KG1 (cell line): ENCODE measurements at places on chromosomes 4 and X.

- DNase-seq, result no peak
These were observed 40.6 kb downstream of the HADH start for GRCh38 chr4:108030332-108030731.

DNA sequence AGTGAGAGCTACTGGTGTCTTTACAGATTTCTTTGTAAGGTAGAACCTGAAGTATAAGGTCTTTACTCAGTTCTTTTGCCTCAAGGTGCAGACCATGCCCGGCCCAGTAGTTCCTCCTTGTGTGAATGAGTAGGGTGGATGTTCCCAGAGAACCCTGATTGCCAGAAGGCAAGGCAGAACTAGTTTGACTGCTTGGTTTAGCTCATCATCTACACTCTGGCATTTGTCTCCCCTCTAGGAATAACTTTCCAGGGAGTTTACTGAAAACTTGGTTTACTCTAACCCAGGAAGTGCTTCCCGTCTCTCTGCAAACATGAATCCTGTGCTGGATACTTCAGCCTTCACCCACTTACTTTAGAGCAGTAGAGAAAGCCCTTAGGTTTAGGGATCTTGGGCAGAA lies 29.1 kb downstream of the MCUB start:
- no peak for DNase-seq

DNA sequence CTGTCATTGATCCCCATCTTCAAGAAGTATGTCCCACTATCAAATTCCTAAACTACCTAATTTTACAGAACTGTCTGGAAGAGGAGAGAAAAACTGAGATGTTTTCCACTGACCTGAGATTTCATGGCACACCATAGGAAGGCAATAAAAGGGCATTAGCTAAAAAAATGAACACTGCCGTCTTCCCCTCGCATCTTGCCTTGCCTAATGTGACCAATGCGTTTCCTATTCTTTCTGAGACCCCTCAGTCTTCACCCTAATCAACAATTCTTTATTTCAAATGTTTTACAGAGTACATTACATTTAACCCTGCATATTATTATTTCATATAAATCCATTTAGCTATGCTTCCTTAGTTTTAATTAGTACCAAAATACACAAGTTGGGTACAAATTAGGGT lies 43.6 kb downstream of the ZNF827 start:
- DNase-seq, result no peak

- DNase-seq, result no peak
These were observed 43.8 kb upstream of the CPLX1 start for GRCh38 chr4:869776-870175.

DNA sequence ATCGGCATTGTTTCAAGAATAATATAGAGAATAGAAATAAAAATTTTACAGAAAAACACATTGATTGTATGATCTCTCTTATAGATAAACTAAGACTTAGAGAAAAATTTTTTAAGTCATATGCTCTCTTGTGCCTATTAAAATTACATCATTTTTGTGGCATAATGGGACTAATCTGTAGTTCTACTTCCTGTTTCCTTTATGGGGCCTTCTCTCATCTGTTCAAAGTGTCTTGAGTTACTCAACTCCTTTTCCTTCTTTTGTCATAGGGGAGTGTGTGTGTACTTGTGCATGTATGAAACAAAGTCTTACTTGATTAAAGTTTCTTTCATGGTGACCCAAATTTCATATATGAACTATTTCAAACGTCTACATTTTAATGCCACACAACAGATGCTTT lies 1448.9 kb upstream of the TENM3 start:
- no peak for DNase-seq

DNA sequence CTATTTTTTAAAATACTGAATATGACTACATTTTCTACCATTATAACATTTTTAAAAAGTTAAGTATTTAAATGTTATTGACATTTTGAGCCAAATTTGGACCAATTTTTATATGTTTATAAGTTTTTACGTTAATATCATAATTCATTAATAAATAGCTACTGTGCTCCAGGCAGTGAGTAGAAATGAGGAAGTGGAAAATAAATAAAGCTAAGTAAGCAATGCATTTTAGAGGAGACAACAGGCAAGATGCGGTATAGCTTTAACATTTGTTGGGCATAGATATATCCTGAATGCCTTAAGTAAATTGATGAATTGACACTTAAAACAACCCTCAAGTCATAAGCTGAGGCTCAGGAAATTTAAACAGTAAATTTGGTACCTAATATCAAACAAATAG lies 474.8 kb downstream of the PCDH10 start:
- DNase-seq, result peak; percentile 12

GRCh38 chrX:103530545-103530944 lies 11.3 kb upstream of the RAB40A start:
- DNase-seq, result no peak

DNA sequence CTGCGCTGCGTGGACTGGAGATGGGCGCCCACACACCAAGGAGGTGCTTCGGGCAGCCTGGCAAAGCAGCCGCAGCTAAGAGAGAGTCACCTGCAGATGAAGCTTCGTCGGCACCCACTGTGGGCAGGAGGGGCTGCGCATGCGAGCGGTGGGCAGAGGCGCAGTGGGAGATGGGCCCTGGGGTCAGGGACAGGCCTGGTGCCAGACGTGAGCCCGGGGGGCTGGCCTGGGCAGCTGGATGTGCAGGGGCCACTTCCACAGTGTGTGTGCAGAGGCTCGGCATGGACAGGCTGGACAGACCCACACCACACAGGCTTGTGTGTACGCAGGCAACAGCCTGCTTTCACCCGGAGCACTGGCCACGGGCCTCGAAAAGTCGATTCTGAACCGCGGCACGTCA lies 18.6 kb downstream of the CTBP1 start:
- DNase-seq, result no peak

- DNase-seq, result no peak
These were observed 124.3 kb upstream of the STX18 start for GRCh38 chr4:4666187-4666586.

GRCh38 chrX:5916945-5917344 lies 311.7 kb downstream of the NLGN4X start:
- no peak for DNase-seq

DNA sequence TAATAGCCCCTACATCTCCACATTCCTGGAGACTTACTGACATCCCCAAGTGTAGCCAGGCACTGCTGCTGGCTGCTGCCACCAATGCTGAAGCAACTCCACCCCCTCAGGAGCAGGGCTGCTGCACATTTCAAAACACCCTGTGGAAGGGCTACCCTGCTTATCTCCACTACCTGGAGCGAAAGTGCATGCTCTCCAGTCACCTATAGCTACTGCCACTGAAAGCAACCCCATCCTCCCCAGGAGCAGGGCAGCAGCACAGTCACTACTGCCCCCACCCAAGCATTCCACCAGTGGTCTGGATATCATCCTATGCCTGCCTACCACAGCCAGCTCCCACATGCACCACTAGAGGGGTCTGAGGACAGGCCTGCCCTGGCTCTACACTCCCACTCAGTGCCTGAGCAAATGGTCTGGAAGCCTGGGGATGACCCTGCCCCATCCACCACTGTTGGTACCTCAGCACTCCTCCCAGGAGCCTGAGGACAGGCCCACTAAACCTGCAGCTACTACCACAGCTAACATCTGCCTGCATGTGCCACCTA lies 55.3 kb downstream of the MANBA start:
- DNase-seq, result no peak

- no peak for DNase-seq
These were observed 221.7 kb downstream of the APBB2 start for GRCh38 chr4:40992472-40993295.

GRCh38 chr4:120895554-120895953 lies 27.0 kb downstream of the PRDM5 start:
- no peak for DNase-seq

DNA sequence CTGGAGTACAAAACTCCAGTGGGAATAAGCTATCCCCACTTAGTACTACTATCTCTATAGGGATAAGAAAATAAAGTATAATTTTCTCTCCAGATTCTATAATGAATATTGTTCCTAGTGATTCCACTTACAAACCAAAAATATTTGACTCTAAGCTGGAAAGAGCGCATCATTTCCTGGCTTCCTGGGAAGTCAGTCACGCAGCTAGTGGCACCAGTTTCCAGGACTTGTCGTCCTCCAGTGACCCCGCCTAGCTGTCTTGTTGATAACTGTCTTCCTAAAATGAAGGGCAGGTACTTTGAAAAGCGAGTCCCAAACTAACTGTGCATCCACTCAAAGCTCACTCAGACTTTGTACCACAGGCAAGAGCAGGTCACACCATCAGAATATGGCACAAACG lies 39.3 kb downstream of the LNX1 start:
- DNase-seq, result no peak

DNA sequence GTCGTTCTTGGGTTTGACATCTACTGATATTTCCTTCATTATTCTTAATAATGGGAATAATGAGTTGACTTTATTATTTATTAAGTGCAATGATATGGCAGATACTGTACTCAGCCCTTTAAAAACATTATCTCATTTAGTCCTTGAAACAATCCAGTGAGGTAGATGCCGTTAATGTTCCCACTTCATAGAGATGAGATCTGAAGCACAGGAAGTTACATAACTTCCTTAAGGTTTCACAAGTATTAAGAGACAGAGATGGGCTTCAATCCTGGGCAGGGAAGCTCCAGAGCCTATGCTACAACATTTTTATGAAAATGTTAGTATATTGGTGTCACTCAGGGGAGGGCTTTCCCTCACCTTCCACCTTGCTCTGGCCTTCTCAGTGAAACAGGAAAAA lies 9.7 kb upstream of the KLHL13 start:
- DNase-seq, result no peak

GRCh38 chr4:21134994-21135393 lies 434.7 kb downstream of the PACRGL start:
- DNase-seq, result no peak

DNA sequence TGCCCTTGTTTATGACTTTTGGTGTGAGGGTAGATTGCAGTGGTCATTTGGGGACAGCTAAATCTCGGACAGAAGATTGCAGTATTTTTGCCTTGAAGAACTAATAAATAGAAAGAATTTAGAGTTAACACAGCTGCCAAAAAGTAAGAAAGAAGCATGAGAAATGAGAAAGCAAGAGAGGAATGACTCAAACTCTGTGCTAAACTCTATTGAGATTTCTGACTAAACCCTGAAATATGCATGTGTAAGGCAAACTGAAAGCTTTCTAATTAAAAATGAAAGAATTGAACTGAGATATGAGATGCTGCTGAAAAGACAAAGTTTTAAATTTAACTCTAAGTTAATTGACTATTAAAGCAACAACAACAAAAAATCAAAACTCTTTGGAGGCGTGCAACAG lies 791.3 kb downstream of the RAB28 start:
- DNase-seq, result no peak

GRCh38 chr4:147003956-147004809 lies 58.5 kb upstream of the TTC29 start:
- DNase-seq, result no peak

DNA sequence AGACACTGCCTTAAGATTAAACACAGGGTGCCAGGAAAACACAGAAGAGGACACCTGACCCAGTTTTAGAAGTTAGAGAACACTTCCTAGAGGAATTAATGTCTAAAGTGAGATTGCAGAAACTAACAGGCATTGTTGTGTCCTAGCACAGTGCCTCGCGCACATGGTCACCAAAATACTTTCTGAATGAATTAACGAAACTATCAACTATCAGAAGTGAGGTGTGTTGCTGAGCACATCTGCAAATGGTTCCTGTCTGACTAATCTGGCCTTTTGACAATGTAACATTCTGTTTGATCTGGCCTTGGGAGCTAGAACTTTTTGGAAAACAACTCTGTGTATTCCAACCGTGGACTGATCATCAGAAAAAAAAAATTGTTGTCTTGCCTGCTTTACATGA lies 556.8 kb upstream of the LCORL start:
- no peak for DNase-seq

GRCh38 chrX:119935215-119935874 lies 8.2 kb downstream of the NKAP start:
- DNase-seq, result no peak

DNA sequence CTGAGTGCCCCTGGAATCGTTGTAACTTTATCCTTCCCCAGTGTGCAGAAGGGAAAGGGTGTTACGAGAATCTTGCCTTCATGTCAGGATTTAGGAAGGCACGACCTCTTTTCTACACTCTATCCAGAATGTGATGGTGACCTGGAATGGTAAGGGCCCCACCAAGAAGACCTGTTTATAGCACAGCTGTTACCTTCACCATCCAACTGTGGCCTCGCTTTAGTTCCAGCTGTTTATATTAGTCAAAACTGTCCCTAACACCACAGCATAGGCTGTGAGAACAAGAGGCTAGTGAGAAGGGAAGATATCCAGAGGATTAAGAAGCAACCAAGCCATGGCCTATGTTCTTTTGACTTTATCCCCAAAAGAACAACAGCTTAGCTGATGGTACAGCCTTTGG lies 28.0 kb downstream of the ARX start:
- DNase-seq, result no peak

- no peak for DNase-seq
These were observed 45.8 kb upstream of the MSANTD1 start for GRCh38 chr4:3202836-3203820.

DNA sequence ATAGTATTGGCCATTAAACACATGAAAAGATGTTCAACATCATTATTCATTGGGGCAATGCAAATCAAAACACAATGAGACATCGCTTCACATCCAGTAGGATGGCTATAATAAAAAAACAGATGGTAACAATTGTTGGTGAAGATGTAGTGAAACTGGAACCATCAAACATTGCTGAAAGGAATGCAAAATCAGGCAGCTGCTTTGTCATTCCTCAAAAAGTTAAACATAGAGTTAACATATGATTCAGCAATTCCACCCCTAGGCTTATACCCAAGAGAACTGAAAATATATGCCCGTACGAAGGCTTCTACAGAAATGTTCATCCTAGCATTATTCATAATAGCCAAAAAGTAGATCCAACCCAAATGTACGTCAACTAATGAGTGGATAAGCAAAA lies 144.0 kb upstream of the NAP1L5 start:
- no peak for DNase-seq

DNA sequence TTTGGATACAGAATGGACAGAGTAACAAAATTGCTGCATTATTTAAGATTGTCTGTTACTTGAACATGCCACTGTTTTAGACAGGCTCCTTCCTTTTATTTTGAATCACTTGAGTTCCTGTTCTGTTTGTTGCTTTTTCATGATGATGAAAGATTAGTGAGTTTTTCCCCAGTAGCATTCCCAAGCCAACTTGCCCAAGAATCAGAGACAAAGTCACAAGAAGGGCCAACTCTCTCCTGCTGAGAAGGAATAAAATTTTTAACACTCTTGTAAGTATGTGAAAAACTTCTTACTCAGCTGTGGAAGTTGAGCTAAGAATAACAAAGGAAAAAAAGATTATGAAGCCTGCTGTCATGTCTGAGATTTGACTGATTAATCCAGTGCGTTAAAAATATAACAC lies 104.2 kb downstream of the KLHL8 start:
- no peak for DNase-seq

- no peak for DNase-seq
These were observed 125.3 kb downstream of the COL4A6 start for GRCh38 chrX:108312957-108313356.

- DNase-seq, result no peak
These were observed 34.9 kb downstream of the TIGD2 start for GRCh38 chr4:89146196-89146595.

DNA sequence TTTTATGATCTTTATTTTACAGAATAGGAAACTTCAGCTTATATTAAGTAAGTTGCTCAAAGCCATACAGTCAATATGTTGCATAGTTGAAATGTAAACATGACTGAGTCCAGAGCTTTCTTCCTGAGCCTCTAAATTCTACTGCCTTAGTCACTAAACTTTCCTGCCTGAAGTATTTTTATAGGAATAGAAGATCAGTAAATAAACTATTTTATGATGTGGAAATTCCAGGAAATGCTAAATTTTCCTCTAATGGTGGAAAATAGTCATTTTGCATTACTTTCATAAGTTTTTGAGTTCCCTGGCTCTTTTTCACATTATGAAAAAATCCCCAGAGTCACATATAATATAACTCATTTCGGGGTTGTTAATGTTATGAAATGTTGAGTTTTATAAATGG lies 182.8 kb downstream of the BANK1 start:
- DNase-seq, result no peak
